ENCODE measurements at places on chromosomes 16 and 17. TPM values are rescaled to one million over a fixed set of nuclear protein-coding genes. Genes with fewer than 3 reads are reported as not detected.

Gene TBC1D3D
- total RNA-seq: 2.7 TPM

DNA sequence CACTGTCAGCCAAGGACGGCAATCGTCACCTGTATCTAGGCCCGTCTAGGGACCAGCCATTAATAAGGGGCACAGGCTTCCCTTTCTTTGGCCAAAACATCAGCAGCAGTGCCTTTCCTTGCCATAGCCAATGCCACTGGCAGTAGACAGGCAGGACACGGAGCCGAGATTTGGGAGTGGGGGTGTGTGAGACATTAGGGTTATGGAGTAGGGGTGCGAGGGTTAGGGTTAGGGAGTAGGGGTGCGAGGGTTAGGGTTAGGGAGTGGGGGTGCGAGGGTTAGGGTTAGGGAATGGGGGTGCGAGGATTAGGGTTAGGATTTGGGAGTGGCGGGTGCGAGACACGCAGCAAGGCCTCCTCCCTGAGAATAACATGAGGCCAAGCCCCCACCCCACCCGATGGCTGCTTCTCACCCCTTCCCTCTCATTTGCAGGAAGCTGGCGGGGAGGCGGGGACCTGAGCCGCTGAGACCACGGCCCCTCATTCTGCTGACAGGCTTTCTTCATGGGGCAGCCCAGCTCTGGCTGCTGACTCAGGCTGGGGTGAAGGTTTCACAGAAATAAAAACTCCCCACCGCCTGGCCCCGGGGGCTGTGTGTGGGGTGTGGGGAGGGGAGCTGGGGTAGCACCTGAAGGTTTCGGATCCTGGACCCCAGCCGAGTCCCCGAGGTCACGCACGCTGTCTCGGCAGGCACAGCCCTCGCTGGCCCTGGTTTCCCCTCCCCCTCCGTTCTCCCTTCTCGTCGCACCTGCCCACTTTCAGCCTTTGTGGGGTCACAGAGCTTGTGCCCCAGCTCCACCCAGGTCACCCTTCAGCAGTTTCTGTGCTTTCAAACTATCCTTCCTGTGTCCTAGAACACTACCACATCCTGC is 93.8 kb downstream of the PGS1 start:
- H3K27ac ChIP-seq: no peak overlapping the region
- H3K36me3 ChIP-seq: peaks cover 5% of the 10 kb centered on the region
- peaks cover 11% of the 10 kb centered on the region for H3K27me3 ChIP-seq
- no peak overlapping the region for H3K4me3 ChIP-seq

Gene CDR2L
- 0.47 TPM for total RNA-seq

Gene EFNB3
- not detected for total RNA-seq

- H3K27me3 ChIP-seq: peaks cover 52% of the 10 kb centered on the region
- DNase-seq: no peak
- H3K27ac ChIP-seq: no peak overlapping the region
- no peaks in the 10 kb centered on the region for H3K36me3 ChIP-seq
- no peaks in the 10 kb centered on the region for H3K4me1 ChIP-seq
These were observed 10.8 kb upstream of the BCAR1 start for GRCh38 chr16:75262104-75262799.

Gene HAP1
- total RNA-seq: 0.15 TPM
